ENCODE measurements at places on chromosomes 6 and 20.

- DNase-seq: no peak
Measured at GRCh38 chr6:130674604-130675003, 152.6 kb upstream of the SMLR1 start.

- no peak for DNase-seq
Measured at GRCh38 chr6:49805246-49805645, 18.2 kb upstream of the PGK2 start.

GRCh38 chr6:84752118-84752850 is 12.1 kb downstream of the TBX18 start:
- no peak for DNase-seq

GRCh38 chr6:169445661-169446581 is 192.3 kb upstream of the THBS2 start:
- DNase-seq: no peak

GRCh38 chr20:62625921-62626547 is 16.3 kb upstream of the SLCO4A1 start:
- no peak for DNase-seq
